Occipital lobe (tissue), 3 donors: ENCODE measurements at places on chromosomes 6 and 20.

DNA sequence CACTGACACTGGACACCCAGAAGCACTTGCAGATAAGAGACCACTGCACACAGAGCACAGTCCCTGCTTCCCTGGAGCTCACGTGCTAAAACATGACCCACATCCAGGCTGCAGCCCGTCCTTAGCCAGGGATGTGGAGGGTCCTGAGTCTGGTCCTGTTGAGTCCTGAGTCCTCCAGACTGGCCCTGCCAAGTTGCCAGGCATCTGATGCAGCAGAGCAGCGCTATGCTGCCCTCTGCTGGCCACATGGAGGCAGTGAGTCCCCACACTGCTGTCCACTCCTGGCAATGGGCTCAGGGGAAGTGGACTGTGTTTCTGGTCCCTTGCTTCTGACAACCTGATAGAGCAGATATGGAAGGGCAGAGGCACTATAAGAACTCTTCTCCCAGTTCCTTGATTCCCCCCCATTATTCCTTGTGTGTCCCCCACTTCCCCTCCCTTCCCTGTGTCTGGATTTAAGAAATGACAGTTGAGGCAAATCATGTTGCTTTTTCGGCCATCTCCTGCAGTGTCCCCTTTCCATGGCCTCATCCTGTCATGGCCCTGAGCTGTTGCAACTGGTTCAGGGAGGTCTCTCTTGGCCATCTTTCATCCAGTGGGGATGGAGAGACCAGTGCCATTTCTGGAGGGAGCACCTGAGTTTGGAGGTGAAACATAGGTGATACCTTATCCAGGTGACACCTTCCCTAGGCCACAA lies 86.0 kb downstream of the DHX35 start:
- peak; percentile 47 for DNase-seq

DNA sequence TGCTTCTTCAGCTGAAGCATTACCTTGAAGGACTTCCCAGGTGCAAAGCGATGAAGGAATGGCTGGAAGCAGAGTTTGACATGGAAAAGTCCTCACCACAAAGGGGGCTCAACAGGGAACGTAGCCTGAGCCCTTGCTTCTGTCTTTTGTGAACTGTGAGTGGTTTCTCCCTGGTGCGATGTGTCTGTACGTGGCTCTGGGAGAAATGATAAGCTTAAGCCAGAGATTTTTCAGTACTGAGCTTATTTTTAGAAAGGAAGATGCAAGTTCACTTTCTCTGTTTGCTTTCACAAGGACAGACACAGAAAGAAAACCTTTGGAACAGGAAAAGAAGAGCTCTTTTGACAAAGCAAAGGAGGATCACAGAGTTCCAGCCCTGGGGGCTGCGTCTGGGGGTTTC lies 79.4 kb downstream of the DACT2 start:
- no peak for DNase-seq

GRCh38 chr6:86017236-86017635 lies 374.6 kb upstream of the SYNCRIP start:
- no peak for DNase-seq

DNA sequence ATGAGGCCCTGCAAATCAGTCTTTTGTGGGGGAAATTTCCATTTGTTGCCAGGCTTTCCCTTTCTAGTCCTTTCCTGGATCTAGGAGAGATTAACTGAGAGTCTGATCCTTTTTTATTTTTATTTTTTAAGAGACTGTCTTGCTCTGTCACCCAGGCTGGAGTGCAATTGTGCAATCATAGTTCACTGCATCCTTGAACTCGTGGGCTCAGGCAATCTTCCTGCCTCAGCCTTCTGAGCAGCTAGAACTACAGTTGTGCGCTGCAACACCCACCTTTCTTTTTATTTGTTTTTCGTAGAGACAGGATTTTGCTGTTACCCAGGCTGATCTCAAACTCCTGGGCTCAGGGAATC lies 22.9 kb downstream of the OR2B2 start:
- DNase-seq, result no peak

- no peak for DNase-seq
These were observed 108.2 kb downstream of the CFAP61 start for GRCh38 chr20:20160520-20160919.

- DNase-seq, result no peak
These were observed 693.1 kb downstream of the PTPRT start for GRCh38 chr20:42496595-42496994.

DNA sequence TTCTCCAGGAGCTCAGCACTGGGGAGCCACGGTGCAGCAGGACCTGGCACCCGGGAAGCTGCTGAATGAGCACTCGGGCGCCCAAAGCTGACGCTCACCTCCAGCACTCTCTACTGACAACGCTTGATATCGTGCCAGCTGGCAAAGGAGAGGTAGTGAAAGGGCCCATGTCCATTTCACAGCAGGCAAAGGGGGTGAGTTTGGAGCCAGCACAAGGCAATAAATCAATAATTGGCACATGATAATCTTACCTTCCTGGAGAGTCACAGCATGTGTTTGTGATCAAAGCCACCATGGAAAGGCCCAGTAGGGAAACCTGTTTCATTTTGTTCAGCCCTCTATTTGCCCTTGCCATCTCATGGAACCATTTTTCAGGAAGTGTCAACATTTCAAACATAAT lies 23.3 kb upstream of the SMIM26 start:
- no peak for DNase-seq

GRCh38 chr6:75460681-75461080 lies 32.9 kb downstream of the FILIP1 start:
- DNase-seq, result no peak

GRCh38 chr20:25297141-25297905 lies 49.4 kb downstream of the PYGB start:
- no peak for DNase-seq

- no peak for DNase-seq
These were observed 73.3 kb downstream of the OTOR start for GRCh38 chr20:16821211-16822089.

DNA sequence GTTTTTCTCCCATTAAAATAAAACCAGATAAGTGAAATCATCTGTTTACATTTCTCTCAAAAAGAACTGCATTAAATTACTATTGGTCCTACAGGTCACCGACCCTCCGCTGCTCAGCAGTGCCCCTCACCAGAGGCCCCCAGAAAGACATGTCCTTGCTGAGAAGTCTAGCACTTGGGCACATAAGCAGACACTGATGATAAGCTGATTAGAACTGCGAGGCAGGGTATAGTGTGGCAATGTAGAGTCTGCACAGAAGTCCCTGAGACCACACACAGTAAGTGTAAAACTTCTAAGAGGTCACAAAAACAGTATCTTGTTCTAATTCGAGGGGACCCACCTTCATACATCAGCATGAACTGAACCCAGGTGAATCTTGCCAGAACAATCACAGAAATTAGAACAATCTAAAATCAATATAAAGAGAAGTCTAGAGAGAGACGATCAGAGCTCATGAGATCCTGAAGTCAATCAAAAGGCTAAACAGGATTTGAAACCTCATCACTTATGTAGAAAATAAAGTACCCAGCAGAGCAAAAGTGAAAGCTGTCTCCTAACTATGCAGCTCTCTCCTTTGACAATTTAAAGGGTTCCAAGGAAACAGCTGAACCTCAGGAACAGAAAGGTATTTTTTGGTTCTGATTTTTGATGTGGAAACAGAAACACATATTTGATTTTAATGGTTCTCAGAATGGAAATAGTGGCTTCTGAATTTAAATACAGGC lies 182.9 kb downstream of the PTPRT start:
- DNase-seq, result no peak

- no peak for DNase-seq
These were observed 5.0 kb downstream of the CEP162 start for GRCh38 chr6:84222426-84222825.

DNA sequence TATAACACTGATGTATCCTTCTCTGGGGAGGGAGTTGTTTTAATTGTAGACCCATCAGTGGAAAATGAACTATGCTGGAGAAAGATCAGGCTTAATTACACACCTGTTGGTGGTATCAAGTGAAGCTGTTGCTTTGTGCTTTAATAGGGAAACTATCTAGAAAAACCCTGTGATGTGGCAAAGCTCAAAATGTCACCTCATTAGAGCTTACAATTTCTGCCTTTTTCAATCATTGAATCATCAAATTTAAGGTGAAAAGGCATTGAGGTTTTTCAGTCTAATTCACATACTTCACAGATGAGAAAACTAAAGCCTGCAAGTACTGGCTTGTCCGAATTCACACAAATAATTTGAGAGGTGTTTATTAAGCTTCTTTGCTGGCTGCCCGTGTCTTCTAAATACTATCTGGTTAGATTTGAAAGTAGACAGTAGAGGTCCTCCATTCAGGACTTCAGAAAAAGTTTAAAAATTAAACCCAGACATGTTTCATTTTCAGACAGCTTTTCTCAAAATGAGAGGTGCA lies 143.3 kb upstream of the MAP3K7 start:
- no peak for DNase-seq

GRCh38 chr6:82712826-82713225 lies 349.2 kb downstream of the TPBG start:
- no peak for DNase-seq

GRCh38 chr20:19864130-19864529 lies 106.1 kb downstream of the RIN2 start:
- no peak for DNase-seq

- DNase-seq, result no peak
These were observed 44.2 kb downstream of the MOXD1 start for GRCh38 chr6:132357120-132357519.

GRCh38 chr6:75374961-75375400 lies 90.4 kb upstream of the TMEM30A start:
- DNase-seq, result no peak

- DNase-seq, result no peak
These were observed 75.7 kb downstream of the FGD2 start for GRCh38 chr6:37081042-37081607.

- no peak for DNase-seq
These were observed 28.3 kb downstream of the PTGIS start for GRCh38 chr20:49539481-49540231.

- DNase-seq, result no peak
These were observed 36.1 kb downstream of the SLC22A2 start for GRCh38 chr6:160222491-160222890.

DNA sequence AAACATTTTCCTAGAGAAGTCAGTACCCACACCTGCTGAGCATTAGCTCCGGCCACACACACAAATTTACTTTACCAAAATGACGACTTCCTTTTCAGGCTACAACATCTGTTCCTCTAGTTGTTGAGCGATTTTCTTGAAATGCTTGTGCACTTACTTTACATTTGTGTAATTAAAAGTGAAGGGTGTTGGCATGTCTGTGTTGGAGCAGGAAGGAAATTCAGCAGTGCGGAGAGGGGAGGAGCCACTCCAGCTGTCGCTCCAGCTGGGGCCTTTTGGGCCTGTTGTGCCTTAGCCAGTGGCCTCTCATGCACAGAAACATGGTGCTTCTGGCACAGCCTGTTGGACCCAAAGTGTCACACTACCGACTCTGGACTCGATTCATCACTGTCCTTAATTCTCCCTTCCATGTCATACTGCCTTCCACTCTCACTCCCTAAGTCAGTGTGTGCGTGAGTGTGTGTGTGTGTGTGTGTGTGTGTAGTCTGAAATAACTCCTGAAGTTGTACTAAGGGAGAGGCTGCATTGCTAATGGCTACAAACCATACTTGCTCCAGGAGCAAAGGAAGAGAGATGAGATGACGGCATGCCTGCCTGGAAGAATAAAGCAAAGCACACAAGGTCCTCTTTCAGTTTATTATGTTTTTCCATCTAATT lies 191.8 kb upstream of the ARG1 start:
- DNase-seq, result no peak

- no peak for DNase-seq
These were observed 58.2 kb downstream of the FAM217A start for GRCh38 chr6:4020822-4021132.

- no peak for DNase-seq
These were observed 23.5 kb upstream of the NPBWR2 start for GRCh38 chr20:64130876-64131275.
